ENCODE measurements at places on chromosomes 5 and 9. TPM values are rescaled to one million over a fixed set of nuclear protein-coding genes. Genes with fewer than 3 reads are reported as not detected.

DNA sequence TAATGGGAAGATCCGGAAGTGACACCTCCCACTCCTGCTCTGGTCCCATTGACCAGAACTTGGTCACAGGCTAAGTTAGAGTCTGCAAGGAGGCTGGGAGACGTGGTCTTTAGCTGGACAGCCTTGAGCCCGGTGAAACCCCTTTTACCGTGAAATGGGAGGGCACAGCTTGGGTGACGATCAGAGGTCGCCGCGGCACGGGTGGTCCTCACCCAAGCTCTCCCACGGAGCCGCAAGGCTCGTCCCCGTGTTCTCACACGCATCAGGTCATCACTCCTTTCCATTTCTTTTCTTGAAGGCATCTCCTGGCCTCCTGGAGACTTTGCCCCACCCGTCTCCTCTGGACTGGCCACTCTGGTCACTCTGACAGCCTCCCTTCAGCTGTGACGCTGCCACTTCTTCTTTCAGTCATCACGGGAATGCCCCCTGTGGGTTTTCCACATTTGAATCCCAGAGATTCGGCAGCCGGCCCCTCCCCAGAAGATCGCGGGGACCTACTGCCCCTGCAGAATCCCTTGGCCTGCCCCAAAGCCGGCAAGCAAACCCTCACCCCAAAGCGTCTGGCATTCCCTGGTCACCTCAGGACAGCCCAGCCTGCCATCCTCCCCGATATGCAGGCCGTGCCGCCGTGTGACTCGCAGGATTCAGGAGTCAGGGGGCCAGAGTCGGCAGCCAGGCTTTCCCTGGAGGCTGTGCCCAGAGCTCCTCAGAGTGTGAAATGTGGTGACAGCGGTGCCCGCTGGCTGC is 18.9 kb upstream of the EGFL7 start:
- DNase-seq: no peak

GRCh38 chr9:84343111-84343521 is 2.6 kb upstream of the SLC28A3 start:
- peak; percentile 52 for DNase-seq

- DNase-seq: no peak
Measured at GRCh38 chr5:138385660-138386059, 33.2 kb downstream of the KDM3B start.

DNA sequence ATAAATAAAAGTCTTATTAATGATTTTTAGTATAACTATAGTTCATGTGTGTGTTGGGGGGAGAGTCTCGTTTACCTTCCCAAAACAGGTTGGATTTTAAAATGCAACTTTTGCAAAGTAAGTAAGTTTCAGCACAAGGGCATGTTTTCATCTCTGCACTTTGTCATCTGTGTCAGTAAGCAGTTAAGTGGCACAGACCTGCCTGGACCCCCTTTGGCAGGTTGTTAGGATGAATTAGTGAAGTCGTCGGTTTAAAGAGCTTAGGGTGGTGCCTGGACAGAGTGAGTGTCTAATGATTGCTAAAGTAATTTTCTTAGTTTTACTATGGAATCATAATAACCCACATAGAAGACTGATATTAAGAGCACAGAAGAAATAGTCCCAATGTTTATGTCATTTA is 74.9 kb downstream of the TRIO start:
- DNase-seq: no peak

DNA sequence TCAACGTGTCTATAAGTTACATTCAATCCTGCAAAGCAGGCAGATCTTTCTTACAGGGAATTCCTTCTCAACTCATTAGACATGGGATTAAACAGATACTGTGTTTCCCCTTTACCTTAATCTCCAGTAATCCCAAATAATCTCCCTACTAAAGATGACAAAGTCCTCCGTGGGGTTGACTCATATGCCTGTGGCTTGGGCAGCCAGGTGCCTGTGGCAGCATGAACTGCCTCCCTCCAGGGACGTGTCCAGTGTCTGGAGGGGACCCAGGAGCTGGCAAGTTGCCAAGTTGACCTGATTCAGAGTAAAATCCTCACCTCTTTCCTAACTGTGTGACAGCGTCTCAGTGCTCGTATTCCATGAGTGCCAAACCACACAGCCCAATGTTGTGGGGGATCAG is 94.6 kb upstream of the PTCH1 start:
- no peak for DNase-seq

DNA sequence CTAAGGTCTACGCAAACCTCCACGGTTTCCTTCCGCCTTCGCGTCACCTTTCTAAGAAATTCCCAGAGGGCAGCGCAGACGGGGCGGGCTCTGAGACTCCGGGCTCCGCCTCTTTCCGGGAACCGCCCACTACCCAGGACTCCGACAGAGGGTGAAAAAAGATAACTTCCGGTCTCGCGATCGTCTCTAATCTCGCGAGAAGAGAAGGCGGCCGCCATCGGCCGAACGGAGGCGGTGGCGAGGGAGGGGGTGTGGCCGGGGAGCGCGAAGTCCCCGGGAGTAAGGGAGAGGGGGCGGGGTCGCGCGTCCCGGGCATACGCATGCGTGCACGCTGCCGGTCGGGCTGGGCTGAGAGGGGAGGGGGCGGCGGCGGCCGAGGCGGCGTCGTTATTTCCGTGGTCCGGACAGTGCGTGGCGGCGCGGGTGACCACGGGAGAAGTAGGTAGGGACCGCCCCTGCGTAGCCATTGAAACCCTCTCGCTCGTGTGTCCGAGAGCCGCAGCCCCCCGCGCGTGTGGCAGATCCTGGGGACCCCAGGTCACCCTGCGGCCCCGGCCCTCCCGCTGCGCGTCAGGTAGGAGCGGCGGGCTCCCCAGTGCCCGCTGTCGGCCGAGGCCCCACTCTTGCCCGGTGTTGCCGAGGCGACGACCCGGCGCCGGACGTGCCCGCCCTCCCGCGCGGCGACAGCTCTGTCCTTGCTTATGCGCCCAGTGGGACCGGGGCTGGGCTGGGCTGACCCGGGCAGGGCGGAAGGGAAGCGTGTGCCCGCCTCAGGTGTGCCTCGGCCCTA is at the start of gene NAA35:
TSS of gene NAA35 (plus strand) at position 315 of the 790 bp plus-strand sequence. CDS start 1,014 bp downstream, outside the sequence.
- DNase-seq: peak; percentile 97

The PCDHGA4 gene
- 5.4 TPM for total RNA-seq

The ABL1 gene
- total RNA-seq: 31.9 TPM

The PRUNE2 gene
- 1.4 TPM for total RNA-seq

The C9 gene
- not detected for total RNA-seq

The FYB1 gene
- total RNA-seq: not detected
